ENCODE measurements at places on chromosomes 4 and X.

DNA sequence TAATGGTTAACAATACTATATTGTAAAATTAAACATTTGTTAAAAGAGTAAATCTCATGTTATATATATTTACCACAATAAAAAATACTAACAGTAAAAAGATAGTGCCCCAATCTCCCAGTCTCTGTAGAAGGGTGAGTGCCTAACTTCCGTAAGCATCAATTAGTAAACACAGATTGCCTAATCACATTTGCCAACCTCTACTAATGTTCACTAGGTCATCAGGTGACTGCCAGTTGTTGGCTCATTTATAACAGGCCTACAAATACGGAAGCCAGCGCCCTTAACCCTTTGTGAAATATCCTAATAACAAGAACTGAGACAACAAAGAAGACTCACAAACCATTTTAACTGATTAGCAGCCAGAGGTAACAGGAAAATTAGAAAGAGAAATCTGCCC, 345.1 kb downstream of the INPP4B start:
- DNase-seq: no peak

- DNase-seq: no peak
Observed at GRCh38 chr4:74503580-74503979, 58.6 kb downstream of the AREG start.

DNA sequence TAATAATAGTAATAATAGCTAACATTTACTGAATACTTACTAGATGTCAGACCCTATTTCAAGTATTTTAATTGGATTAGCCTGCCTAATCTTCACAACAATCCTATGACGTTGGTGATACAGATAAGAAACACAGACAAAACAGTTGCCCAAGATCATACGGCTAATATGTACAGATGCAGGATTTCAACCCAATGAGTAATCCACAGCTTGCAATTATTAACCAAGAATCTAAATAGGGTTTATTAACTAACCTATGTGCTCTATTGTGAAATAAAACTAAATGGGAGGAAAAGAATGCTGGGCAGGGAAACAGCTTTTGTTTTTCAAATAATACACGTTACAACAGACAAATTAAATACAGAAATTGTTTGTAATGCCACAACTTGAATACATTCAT, 23.4 kb downstream of the FBXO8 start:
- DNase-seq: no peak

GRCh38 chr4:169682372-169683047, 62.1 kb downstream of the CLCN3 start:
- DNase-seq: no peak

GRCh38 chr4:153074486-153074885, 129.8 kb upstream of the TRIM2 start:
- no peak for DNase-seq

DNA sequence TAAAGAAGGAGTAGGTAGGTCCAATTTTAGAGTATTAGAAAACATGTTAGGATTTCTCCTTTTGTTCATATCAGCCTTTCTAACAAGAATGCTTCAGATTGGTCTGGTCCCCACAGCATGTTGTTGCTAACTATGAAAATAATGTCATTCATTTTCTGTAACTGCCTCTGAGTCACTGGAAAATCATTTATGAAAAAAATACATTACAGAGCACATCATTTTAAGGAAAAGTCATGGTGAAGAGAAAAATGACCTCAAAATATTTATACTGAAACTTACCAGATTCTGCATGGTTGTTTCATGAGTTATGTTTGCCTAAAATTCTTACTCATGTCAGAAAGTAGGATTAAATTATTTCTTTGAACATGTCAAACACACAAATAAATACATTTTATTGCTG, 35.2 kb downstream of the DTHD1 start:
- DNase-seq: no peak

GRCh38 chr4:8224975-8225625, 26.0 kb downstream of the SH3TC1 start:
- DNase-seq: no peak

DNA sequence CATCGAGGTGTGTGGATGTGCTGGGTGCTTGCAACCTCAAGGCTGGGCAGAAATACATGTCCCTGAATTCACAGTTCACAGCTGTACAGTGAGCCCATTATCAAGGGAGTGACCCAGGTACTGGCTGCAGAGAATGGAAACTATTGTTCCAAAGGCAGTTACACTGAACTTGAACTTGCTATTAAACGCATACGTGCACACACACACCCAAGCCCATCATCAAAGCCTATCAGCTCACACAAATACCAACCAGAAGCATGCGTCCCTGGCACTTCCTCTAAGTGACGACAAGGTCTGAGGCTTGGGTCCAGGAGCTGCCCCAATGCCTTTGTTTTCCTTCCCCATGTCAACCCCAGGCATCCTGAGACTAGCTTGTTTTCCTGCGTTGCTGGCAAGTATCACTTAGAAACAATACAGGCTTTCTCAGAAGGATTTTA, 88.6 kb downstream of the IRF2 start:
- no peak for DNase-seq

GRCh38 chr4:13108096-13108495, 376.0 kb downstream of the RAB28 start:
- no peak for DNase-seq

DNA sequence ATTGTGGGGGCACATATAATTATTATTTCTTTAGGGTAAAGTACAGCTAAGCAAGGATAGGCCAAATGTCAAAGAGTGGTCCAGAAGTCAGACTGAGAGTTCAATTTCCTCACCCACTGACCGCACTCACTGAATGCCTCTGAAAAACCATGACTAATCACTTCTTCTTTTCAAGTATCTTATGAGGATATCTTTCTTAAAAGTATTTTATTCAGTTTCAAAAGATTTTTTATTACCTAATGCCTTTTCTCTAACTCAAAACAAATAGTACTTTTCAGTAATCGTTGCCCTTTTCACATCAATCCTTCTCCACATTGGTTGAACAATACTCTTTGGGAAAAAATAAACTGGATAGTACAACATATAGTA, 61.7 kb upstream of the CAMK2D start:
- DNase-seq: no peak

- DNase-seq: no peak
Observed at GRCh38 chrX:132472397-132472796, 16.4 kb downstream of the MBNL3 start.

GRCh38 chrX:140912606-140913005, 89.8 kb upstream of the SPANXB1 start:
- no peak for DNase-seq

GRCh38 chrX:19446397-19446796, 68.9 kb downstream of the MAP3K15 start:
- no peak for DNase-seq

DNA sequence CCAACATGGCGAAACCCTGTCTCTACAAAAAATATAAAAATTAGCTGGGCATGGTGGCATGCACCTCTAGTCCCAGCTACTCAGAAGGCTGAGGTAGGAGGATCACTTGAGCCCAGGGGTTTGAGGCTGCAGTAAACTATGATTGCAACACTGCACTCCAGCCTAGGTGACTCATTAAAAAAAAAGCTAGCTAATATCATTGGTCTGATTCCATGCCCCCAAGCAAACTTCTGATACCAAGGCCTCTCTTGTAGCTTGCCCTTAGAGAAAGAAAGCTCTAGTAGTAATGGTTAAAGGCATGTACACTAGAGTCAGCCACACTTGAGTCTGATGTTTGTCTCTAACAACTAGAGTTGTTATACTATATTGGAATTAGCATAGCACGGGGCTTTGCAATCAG, 32.6 kb upstream of the PHF8 start:
- DNase-seq: no peak

- DNase-seq: no peak
Observed at GRCh38 chrX:88604433-88605221, 142.4 kb upstream of the CPXCR1 start.

DNA sequence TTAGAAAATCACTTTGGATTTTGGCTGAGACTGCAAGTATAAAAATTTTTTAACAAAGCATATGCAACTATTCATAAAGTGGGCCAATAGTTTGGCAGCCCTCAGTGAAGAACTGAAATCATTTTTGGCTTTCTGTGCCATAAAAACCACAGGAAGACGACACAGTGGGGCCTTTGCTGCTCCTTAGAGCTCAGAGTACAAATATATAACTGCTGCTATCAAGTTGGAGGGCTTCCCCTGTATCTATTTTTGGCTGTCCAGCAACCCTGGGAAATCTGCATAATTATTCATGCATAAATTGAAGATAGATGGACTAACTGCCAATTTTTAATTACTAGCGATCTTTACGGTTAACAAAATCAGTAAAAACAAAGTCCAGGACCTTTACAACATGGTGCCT, 51.5 kb upstream of the FTHL17 start:
- DNase-seq: no peak

GRCh38 chr4:16253127-16253960, 27.1 kb upstream of the TAPT1 start:
- DNase-seq: no peak

- no peak for DNase-seq
Observed at GRCh38 chrX:96985046-96985445, 101.3 kb downstream of the RPA4 start.

DNA sequence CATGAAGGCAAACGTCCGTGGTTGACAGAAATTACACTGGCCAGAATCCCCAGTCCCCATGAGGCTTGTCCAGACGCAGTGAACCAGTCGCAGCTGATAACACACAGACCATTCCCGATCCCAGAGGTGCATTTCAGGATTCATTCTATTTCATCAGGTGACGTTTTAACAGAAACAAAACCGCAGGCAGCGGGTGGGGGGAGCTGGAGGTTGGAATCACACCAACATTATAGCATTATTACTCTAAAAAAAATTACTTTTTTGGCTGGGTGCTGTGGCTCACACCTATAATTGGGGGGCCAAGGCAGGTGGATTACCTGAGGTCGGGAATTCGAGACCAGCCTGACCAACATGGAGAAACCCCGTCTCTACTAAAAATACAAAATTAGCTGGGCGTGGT, 25.2 kb downstream of the NOP14 start:
- DNase-seq: no peak

DNA sequence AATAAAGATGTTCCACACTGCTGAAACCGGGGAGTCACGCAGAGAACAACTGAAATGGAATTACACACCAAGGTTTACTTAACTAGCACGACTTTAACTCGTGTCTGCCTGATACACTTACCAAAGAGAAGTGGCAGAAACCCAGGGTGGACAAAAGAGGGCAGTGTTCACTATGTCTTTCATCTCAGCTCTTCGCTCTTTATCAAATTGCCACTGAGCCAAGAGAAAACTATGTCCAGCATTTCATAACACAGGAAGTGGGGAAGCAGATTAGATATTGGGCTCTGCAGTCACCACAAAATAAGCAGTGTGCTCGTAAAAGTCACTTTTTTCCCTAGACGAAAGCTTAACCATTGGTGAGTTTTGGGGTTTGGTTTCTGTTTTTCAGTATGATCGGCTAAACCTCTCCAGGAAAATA, 155.7 kb downstream of the CHIC2 start:
- DNase-seq: no peak

- DNase-seq: no peak
Observed at GRCh38 chr4:152207378-152207720, 328.5 kb downstream of the FBXW7 start.

- DNase-seq: no peak
Observed at GRCh38 chr4:189988877-189989431, 38.1 kb downstream of the FRG2 start.

DNA sequence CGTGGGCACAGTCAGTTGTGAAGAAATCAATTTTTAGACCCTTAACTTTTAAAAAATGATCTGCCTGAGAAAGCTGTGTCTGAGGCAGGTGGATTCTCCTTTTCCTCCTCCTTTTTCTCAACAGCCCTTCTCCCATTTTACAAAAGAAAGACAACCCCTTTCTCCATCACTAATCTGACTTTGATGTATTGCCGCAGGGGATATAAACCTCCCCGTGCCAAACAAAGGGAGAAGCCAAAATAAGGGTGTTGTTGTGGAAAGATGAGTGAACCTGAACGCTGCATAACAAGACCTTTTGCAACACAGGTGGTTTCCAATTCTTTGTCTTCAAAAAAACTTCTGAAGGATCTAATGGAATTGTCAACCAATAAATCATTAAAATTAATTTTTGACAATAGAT, 8.4 kb upstream of the FHL1 start:
- DNase-seq: no peak

DNA sequence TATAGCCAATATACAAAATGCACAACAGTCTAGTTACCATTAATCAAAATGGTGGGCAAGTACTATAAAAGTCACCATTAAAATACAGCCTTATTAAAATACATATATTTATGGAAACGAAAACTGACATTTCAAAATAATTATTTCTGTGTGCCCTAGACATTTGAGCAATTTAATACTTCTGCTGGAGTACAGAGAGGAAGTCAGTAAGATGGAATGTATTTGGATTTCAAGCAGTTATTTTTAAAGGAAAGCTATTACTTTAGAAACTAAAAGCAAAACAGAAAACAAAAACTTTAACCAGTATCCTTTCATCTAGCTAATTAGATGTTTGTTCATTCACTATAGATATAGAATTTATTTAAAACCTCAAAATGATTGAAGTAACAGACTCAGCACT, 37.8 kb upstream of the TLR2 start:
- DNase-seq: no peak

DNA sequence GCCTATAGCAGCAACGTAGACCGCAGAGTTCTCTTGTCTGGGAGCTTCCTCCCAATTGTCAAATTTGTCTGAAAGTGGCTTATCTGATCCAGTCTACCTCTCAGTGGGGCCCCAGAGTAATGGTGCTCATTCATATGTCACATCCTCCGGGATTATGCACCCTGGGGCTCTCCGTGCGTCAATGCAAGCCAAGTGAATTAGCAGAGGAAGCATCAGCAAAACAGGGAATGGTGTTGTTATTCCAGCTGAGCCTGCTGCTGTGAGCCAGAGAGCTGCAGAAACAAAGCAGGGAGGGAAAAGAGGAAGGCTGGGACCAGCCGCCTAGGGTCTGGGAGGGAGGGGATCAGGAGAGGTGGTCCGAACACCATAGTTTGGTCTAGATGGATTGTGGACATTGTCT, 95.2 kb downstream of the CLNK start:
- no peak for DNase-seq

- DNase-seq: no peak
Observed at GRCh38 chrX:103517246-103517645, 2.0 kb downstream of the RAB40A start.

DNA sequence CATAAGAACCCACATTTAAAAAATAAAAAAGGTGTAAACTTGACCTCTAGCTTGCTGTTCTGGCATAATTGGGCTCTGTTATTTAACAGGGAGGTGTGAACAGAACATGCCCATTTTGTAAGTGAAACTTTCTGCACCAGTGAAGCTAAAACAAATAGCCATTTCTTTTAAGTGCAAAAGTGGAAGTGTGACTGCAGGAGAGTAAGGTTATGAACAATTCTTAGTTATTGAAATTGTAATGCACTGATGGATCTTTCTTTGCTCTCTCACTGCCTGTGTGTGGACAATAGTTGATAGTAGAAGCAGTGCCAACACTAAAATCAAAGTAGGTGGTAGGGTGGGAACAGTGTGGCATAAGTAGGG, 12.6 kb downstream of the P2RY10 start:
- DNase-seq: no peak

DNA sequence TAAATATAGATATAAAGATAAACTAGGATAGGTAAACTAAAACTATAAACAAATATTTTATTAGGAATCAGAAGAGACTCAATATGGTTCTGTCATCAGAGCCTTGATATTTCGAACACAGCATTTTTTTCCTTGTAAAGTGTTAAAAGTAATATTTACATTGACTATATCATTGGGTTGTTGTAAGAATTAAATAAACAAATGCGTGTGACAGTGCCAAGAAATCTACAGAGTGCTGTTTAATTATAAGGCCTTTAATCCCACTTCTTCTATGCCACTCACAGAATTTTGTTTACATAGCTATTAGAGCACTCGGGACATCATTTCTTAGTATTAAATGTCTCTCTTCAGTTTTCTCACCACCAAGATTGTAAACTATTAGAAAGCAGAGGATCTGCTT, 807.4 kb downstream of the FSTL5 start:
- no peak for DNase-seq

GRCh38 chr4:181957088-181957487, 286.1 kb upstream of the TENM3 start:
- DNase-seq: no peak

Measured in activated CD8-positive, alpha-beta memory T cell treated with anti-CD3 and anti-CD28 coated beads for 4 hours (primary cell).